Fibroblast of lung (primary cell): ENCODE measurements at places on chromosomes 7 and 10.

GRCh38 chr10:75395932-75396630 is 5.5 kb downstream of the ZNF503 start:
- H3K36me3 ChIP-seq = peaks cover 10% of the 10 kb centered on the region
- H3K27me3 ChIP-seq = no peaks in the 10 kb centered on the region
- H3K4me1 ChIP-seq = peaks cover 4% of the 10 kb centered on the region

DNA sequence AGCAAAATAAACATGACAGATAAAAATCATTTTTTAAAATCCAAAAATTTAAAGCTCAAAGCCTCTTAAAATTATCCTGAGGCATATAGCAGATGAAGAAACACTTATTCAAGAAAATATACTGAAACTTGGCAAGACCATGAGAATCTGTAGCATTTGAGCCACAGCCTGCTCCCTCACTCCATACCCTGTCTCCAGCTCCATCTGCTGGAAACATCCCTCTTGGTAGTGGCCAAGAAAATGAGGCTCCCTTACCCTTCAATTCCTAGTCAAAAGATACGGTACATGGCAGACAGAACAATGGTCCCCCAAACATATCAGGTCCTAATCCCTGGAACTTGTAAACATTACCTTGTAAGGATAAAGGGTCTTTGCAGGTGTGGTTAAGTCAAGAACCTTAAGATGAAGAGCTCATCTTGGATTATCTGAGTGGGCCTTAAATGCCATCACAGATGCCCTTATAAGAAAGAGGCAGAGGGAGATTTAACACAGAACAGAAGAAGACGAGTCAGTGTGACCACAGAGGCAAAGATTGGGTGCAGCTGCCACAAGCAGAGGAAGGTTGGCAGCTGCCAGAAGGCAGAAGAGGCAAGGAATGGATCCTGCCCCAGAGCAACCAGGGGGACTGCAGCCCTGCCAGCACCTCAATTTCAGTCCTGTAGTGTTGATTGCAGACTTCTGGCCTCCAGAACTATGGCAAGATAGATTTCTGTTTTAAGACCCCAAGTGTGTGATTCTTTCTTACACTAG is 149.4 kb downstream of the ZNF248 start:
- no peaks in the 10 kb centered on the region for H3K27me3 ChIP-seq
- H3K4me3 ChIP-seq = no peak overlapping the region
- H3K4me1 ChIP-seq = no peaks in the 10 kb centered on the region
- no peak for DNase-seq
- H3K36me3 ChIP-seq = no peaks in the 10 kb centered on the region

DNA sequence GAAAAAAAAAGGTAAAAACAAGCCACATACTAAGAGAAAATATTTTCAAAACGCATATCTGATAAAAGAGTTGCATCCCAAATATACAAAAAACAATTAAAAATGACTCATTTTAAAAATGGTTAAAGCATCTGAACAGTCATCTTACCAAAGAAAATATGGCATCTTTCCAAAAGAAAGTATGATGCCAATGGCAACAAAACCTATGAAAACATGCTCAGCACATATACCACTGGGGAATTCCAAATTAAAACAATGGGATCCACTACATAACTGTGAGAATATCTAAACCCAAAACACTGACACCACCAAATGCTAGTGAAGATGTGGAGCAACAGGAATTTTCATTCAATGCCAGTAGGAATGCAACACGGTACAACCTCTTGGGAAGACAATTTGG is 39.3 kb downstream of the VSTM2A start:
- no peaks in the 10 kb centered on the region for H3K4me1 ChIP-seq
- no peak for DNase-seq

DNA sequence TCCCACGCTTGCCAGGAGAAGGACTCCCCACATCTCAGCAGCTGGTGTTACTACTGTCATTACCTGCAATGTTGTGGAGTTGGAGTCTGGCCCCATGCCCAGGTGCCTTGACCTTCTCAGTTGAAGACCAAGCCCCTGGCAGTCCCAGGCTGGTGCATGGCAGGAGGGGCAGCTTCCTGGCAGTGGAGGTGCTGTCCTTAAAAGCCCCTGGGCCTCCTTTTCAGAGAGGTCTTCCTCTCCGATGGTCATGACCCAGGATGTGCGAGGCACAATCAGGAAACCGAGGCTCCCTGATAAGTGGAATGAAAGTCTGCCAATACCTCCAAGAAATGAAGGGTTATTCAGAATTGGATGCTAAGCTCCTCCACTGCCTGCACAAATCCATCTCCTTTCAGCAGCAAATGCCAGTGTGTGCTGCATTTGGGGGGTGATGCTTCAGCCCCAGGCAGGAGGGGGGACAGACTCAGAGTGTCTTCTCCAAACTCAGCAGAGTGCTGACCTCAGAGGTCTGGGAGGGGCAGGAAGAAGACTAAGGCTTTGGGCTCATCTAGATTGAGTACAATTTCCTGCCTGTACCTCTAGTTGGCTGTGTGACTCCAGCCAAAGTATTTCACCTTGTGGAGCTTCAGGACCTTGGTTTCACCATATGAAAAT is 97.0 kb upstream of the DDC start:
- DNase-seq = no peak
- H3K4me1 ChIP-seq = peaks cover 10% of the 10 kb centered on the region
- H3K27me3 ChIP-seq = no peaks in the 10 kb centered on the region

DNA sequence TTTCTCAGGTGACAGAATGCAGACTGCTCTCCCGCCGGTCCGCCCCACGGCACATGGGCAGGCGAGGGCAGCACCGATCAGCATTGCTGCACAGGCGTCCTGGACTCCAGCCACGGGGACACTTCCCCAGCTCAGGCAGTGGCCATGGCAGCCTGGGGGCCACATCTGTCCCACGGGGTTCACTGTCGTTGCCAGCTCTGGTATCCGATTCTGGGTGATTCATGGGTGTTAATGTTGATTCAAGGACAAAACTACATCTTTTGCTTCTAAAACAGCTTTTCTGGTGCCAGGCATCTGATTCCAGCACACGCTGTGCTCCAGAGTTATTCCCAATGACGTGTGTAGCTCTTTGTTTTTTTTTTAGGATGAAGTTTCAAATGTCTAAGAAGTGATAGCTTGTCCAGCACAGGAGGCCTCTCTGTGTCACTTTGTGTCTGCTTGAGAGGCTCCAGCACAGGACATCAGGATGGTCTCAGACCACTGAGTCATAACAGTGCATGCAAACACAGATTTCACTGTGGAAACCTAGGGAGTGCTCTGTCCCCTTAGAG is 218.0 kb downstream of the WDR37 start:
- no peaks in the 10 kb centered on the region for H3K27me3 ChIP-seq
- no peak for DNase-seq
- H3K27ac ChIP-seq = no peak overlapping the region
- no peak overlapping the region for H3K4me3 ChIP-seq
- no peaks in the 10 kb centered on the region for H3K4me1 ChIP-seq

DNA sequence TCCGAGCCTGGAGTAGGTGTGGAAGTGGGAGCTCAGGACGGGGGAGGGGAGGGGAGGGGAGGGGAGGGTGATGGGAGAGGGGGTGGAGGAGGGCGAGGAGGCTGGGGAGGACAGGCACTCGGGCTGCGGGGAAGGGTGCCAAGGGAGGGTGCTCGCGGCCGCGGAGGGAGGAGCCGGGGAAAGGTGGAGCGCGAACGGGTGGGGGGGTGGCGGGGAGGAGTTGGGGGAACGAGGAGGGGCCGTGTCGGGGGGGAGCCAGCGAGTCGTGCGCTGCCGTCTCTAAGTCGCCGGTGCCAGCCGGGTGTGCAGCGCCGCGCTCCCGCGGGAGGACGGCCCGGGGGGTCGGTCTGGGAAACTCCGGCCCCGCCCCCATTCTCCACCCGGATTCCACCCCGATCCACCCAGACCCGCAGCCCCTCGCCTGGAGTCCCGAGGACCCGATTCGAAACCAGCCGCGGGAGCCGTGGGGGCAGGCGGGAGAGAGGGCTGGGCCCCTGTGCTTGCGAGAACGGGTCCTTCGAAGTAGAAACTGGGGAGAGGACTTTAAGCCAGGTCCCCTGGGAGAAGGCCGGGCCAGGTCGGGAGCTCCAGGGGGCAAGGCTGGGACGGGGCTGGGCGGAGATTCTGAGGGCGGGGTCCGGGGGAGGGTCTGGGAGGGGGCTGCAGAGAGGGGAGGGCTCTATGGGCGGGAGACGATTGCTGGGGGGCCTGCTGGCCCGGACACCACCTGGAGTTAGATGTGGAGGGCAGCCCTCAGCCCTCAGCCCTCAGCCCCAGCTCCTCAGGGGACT is at the start of gene ZNF467:
Gene ZNF467 (minus strand): TSS at position 143 of the 791 bp plus-strand sequence. CDS start 2,556 bp downstream, outside the sequence.
- no peak within 1 kb of the TSS for H3K27ac ChIP-seq
- H3K4me3 ChIP-seq = peak within 1 kb of the TSS; percentile 17
- DNase-seq = peak; percentile 20
- H3K27me3 ChIP-seq = peaks cover 10% of the 10 kb centered on the region
- no peaks in the 10 kb centered on the region for H3K36me3 ChIP-seq

DNA sequence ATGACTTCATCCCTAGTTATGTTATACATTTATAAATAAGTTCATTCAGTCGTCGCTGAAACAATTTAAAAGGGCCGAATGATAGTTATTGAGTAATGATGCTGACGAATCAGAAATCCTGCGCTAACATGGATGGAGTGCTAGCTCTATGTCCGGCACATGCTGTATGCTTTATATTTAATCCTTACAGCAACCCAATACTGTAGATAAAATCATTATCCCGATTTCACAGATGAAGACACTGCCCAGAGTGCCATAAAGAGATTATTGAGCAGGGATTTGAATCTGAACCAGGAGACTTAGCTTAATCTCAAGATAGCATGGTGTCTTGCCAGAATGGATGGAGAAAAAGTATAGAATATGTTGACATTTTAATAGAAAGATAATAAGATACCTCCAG is 1.1 kb upstream of the ICA1 start:
- no peaks in the 10 kb centered on the region for H3K36me3 ChIP-seq
- no peak overlapping the region for H3K27ac ChIP-seq
- H3K4me3 ChIP-seq = no peak overlapping the region
- no peaks in the 10 kb centered on the region for H3K4me1 ChIP-seq

- H3K27ac ChIP-seq = no peak overlapping the region
- H3K36me3 ChIP-seq = no peaks in the 10 kb centered on the region
- no peaks in the 10 kb centered on the region for H3K4me1 ChIP-seq
- no peak overlapping the region for H3K4me3 ChIP-seq
- H3K27me3 ChIP-seq = no peaks in the 10 kb centered on the region
- DNase-seq = no peak
These were observed 1415.2 kb downstream of the GATA3 start for GRCh38 chr10:9469663-9470205.

DNA sequence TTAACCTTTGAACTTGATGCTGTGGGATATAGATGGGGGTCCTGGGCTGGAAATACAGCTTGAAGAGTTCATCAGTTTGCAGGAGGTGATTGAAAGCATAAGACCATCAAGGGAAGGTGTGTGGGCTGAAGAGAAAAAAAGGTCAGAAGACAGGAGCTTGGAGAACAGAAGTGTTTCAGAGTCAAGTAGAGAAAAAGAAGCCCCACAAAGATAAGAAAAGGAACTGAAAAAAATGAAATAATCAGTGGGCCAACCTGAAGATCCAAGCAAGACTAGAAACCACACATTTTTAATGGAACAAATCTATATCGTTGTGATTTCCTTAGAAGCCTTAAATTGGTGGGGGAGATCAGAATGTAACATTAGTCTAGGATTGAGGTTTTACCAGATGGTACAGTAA is 22.5 kb downstream of the ZEB1 start:
- peaks cover 5% of the 10 kb centered on the region for H3K4me1 ChIP-seq
- DNase-seq = no peak
- H3K27ac ChIP-seq = no peak overlapping the region
- H3K27me3 ChIP-seq = no peaks in the 10 kb centered on the region
- no peaks in the 10 kb centered on the region for H3K36me3 ChIP-seq

- H3K27ac ChIP-seq = no peak overlapping the region
- no peaks in the 10 kb centered on the region for H3K4me1 ChIP-seq
- no peaks in the 10 kb centered on the region for H3K27me3 ChIP-seq
- peaks cover 10% of the 10 kb centered on the region for H3K36me3 ChIP-seq
These were observed 3.4 kb downstream of the GET4 start for GRCh38 chr7:879706-880105.

- peak; percentile 45 for DNase-seq
- no peaks in the 10 kb centered on the region for H3K4me1 ChIP-seq
- H3K27ac ChIP-seq = no peak overlapping the region
- H3K36me3 ChIP-seq = no peaks in the 10 kb centered on the region
- H3K4me3 ChIP-seq = no peak overlapping the region
- H3K27me3 ChIP-seq = no peaks in the 10 kb centered on the region
These were observed 53.0 kb upstream of the PPP1R17 start for GRCh38 chr7:31633894-31634494.

DNA sequence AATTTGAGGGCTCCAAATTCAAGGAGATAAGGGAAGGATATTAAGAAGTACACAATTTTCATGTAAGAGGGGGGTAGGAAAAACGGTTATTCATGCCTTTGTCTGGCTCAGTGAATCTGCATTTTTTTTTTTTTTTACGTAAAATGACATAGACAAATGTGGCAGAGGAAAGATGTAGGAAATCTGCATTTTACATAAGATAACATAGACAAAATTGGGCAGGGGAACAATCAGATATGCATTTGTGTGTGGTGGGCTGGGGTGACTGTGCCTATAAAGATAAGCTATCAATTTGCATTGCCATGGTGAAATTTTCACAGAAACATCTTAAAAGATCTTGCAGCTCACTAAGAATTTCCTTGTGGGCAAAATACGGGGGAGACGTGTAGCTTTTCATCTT is 92.7 kb upstream of the GPR141 start:
- H3K27me3 ChIP-seq = no peaks in the 10 kb centered on the region
- no peak overlapping the region for H3K4me3 ChIP-seq
- H3K36me3 ChIP-seq = no peaks in the 10 kb centered on the region
- no peak overlapping the region for H3K27ac ChIP-seq
- H3K4me1 ChIP-seq = no peaks in the 10 kb centered on the region

DNA sequence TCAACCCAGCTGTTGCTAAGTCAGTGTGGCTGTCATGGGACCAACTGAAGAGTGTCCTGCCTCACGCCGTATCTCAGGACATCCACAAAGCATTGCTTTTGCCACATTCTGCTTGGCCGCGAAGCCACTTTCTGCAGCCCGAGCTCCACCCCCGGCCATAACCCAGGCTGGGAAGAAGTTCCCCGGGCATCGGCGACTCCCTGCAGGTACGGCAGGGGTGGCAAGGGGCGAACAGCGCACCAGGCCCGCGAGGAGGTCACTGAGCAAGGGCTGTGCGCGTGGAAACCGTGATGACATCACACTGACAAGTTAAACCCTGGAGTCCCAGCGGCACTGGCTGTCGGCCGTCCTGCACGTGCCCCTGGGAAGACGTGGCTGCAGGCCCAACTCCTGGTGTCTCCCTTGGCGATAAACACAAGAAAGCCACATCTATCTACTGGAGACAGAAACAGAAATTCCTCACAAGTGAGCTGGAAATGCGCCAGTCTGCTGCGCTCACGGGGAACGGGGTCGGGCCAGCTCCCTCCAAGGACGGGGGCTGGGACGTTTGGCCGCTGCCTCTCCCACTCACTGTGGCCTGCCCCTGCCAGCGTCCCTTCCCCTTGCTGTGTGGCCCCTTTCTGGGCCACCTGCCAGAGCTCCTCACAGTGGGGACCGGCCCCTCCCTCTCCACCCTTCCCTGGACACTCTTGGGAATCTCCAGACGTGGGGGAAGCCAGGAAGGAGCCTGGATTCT is 326.3 kb downstream of the DNAJB6 start:
- H3K36me3 ChIP-seq = no peaks in the 10 kb centered on the region
- no peak overlapping the region for H3K4me3 ChIP-seq
- no peaks in the 10 kb centered on the region for H3K4me1 ChIP-seq
- H3K27me3 ChIP-seq = no peaks in the 10 kb centered on the region
- DNase-seq = peak; percentile 74
- H3K27ac ChIP-seq = no peak overlapping the region
